ENCODE measurements at places on chromosomes 1 and 21. TPM values are rescaled to one million over a fixed set of nuclear protein-coding genes. Genes with fewer than 3 reads are reported as not detected.

- peaks cover 29% of the 10 kb centered on the region for H3K4me1 ChIP-seq
- no peak overlapping the region for H3K4me3 ChIP-seq
- peaks cover 40% of the 10 kb centered on the region for H3K36me3 ChIP-seq
- H3K27me3 ChIP-seq: no peaks in the 10 kb centered on the region
- peak overlapping the region; percentile 64 for H3K27ac ChIP-seq
Measured at GRCh38 chr1:19260211-19261138, 8.9 kb downstream of the MRTO4 start.

- no peak for DNase-seq
- H3K27me3 ChIP-seq: peaks cover 23% of the 10 kb centered on the region
- no peak overlapping the region for H3K27ac ChIP-seq
- peaks cover 12% of the 10 kb centered on the region for H3K4me1 ChIP-seq
Measured at GRCh38 chr1:25099343-25099951, 132.9 kb downstream of the SYF2 start.

Gene ASAP3
- 107 TPM for total RNA-seq

DNA sequence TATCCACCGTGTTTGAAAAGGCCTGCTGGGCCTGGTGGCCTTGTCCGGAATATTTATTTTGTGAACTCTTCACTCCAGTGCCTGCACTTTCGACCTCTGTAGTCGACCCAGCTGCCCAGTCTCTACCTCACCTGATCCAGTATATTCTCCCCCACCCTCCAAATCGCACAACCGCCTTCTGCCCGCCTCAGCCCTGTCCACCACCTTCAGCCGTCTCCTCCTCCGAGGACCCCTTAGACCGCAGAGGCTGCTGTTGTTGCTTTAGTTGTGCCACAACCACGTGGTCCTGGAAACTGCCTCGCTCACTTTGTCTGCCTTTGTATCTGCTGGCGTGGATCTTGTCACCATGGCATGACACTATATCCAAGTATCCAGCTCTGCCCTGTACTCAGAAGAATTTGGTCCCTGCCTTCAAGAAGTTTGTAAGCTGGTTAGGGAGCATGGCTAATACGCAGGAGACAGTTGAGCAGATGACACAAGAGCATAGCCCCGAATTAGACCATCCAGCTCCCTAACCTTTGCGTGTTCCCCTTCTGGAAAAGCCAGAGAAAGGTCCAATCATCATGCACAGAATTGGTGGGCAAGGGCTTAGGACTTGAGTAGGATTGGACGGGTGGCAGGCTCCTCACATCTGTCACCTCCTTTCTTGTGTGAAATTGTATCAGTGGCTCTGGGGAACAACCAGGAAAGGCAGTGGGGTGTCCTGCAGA, 1.5 kb downstream of the PHGDH start:
- peak overlapping the region; percentile 90 for H3K4me3 ChIP-seq
- peak overlapping the region; percentile 47 for H3K27ac ChIP-seq
- peak; percentile 85 for DNase-seq
- H3K36me3 ChIP-seq: no peaks in the 10 kb centered on the region
- peaks cover 19% of the 10 kb centered on the region for H3K4me1 ChIP-seq

Gene RAP1GAP
- 0.29 TPM for total RNA-seq

GRCh38 chr1:119061700-119062099, 73.6 kb upstream of the TBX15 start:
- H3K27ac ChIP-seq: no peak overlapping the region
- DNase-seq: no peak
- H3K4me1 ChIP-seq: no peaks in the 10 kb centered on the region
- H3K27me3 ChIP-seq: no peaks in the 10 kb centered on the region
- H3K36me3 ChIP-seq: no peaks in the 10 kb centered on the region

GRCh38 chr21:45011911-45012661, 62.3 kb upstream of the ADARB1 start:
- H3K4me3 ChIP-seq: peak overlapping the region; percentile 1
- no peaks in the 10 kb centered on the region for H3K27me3 ChIP-seq
- H3K36me3 ChIP-seq: no peaks in the 10 kb centered on the region

Gene HTR6
- not detected for total RNA-seq

DNA sequence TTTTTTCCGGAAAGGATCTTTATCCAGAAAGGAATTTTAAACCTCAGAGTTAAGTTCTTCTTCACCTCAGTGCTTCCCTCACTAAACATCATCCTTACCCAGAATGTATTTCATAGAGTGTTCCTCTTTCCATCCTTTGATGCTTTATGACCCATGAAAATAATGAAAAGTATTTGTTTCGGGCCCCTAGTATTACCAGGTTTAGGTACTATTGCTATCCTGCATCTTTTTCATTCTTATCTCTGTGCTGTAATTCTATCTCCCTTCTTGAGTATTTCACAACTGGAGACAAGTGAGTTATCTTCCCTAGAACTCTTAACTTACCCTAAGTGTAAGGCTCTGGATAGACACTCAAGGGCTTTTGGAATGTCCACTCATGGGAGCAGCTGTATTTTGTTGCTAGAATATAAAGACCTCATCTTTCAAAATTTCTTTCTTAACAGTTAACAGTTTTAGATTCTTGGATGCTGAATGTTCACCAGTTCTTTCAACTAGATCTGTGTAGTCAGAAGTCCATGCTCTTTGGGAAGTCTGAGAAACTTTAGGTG, 26.2 kb downstream of the UCK2 start:
- no peaks in the 10 kb centered on the region for H3K36me3 ChIP-seq
- H3K27ac ChIP-seq: peak overlapping the region; percentile 99
- DNase-seq: no peak
- H3K27me3 ChIP-seq: no peaks in the 10 kb centered on the region
- peak overlapping the region; percentile 46 for H3K4me3 ChIP-seq
- peaks cover 57% of the 10 kb centered on the region for H3K4me1 ChIP-seq

GRCh38 chr1:193767886-193768285, 581.5 kb upstream of the B3GALT2 start:
- no peaks in the 10 kb centered on the region for H3K4me1 ChIP-seq
- no peaks in the 10 kb centered on the region for H3K36me3 ChIP-seq
- H3K27ac ChIP-seq: no peak overlapping the region
- H3K4me3 ChIP-seq: no peak overlapping the region

DNA sequence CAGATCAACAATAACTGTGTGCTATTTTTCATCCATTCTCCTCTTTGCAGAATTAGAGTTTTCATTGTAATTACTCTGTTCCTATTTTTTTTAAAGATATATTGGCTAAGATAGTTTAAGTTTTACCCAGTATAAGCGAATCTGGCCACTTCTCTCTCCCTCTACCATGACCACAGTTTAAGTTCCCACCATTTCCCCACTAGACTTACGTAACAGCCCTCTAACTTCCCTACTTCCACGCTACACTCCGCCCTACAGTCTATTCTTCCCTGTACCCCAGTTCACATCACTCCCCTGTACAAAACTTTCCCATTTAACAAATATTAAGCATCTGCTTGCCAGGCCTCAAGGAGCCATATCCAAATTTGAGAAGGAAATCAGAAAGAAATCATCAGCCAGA, 16.5 kb downstream of the CTSK start:
- H3K27ac ChIP-seq: no peak overlapping the region
- no peak for DNase-seq
- H3K27me3 ChIP-seq: no peaks in the 10 kb centered on the region
- H3K4me1 ChIP-seq: no peaks in the 10 kb centered on the region
- peaks cover 14% of the 10 kb centered on the region for H3K36me3 ChIP-seq

- H3K4me1 ChIP-seq: no peaks in the 10 kb centered on the region
- no peaks in the 10 kb centered on the region for H3K36me3 ChIP-seq
- H3K27me3 ChIP-seq: no peaks in the 10 kb centered on the region
- H3K27ac ChIP-seq: no peak overlapping the region
- no peak overlapping the region for H3K4me3 ChIP-seq
- DNase-seq: no peak
Measured at GRCh38 chr1:204572923-204573922, 57.0 kb downstream of the MDM4 start.

Gene PLEKHA6
- total RNA-seq: 0.29 TPM

Gene MR1
- total RNA-seq: 33.0 TPM

- no peak overlapping the region for H3K27ac ChIP-seq
- no peaks in the 10 kb centered on the region for H3K36me3 ChIP-seq
- H3K4me3 ChIP-seq: peak overlapping the region; percentile 31
Measured at GRCh38 chr1:211654838-211655787, 20.3 kb downstream of the NEK2 start.

GRCh38 chr1:2858676-2859075, 57.2 kb upstream of the TTC34 start:
- no peak overlapping the region for H3K4me3 ChIP-seq
- no peaks in the 10 kb centered on the region for H3K36me3 ChIP-seq
- H3K27me3 ChIP-seq: no peaks in the 10 kb centered on the region
- no peaks in the 10 kb centered on the region for H3K4me1 ChIP-seq

GRCh38 chr1:5622412-5622811, 369.8 kb downstream of the NPHP4 start:
- no peak for DNase-seq
- no peaks in the 10 kb centered on the region for H3K4me1 ChIP-seq
- H3K36me3 ChIP-seq: no peaks in the 10 kb centered on the region
- H3K27me3 ChIP-seq: no peaks in the 10 kb centered on the region

DNA sequence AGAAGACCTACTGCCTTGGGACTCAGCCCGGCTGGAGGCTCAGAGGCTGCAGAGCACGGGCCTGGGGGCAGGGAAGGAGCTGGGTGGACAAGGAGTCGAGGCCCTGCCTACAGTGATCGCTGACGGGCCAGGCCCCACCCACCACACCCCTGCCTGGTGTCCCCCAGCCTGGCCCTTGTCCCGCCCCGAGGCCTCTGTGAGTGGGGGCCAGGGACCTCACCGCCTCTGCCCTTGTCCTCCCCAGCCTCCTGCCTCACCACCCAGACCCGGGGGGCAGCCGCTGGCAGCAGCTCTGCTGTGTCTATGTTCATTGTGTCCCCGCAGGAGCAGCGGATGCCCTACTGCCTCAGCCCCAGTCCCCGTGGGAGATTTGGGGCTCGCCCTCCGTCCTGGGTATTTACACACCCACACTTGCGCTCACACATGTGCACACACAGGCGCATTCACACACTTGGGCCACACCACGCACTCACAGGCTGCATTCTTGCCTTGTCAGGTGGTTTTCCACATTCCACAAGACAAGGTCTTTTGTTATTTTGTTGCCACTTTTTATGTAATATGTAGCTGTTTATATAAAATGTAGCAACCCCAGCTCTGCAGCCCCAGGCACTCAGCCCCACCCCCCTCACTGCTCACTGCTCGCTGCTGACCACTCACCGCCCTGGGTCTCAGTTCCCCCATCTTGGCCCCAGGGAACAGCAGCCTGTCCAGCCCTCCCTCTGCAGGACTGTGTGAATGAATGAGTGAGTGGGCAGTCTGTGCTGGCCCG, 7.3 kb downstream of the PFKL start:
- no peak for DNase-seq
- H3K27me3 ChIP-seq: no peaks in the 10 kb centered on the region
- no peak overlapping the region for H3K27ac ChIP-seq
- peaks cover 7% of the 10 kb centered on the region for H3K36me3 ChIP-seq
- no peak overlapping the region for H3K4me3 ChIP-seq

DNA sequence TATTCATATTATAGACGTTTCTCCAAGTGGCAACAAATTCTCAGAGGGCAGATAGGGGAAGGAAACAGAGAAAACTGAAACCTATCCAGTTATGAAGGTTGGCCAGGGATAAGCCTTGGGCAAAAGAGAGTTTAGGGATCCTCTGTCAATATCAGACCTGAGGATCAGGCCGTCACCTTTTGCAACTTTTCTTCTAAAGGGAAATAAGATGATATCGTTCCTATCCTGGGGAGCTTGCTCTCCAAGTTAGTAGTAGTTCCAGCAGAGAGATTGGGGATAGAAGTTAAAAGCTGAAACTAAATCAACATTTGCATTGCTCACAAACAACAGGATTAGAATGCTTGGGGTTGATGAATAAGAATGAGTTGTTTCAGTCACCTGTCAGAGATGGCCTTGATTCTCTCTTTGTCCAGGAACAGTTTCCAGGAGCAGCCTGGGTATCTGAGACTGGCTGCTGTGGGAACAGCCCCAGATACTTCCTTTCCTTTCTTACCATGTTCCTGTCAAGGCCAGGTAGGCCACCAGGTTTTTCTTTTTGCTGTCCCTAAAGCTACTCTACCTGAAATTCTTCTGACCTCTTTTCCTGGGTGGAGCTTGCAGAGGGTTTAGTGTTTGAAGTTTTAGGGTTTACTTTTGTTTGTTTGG, 2.5 kb downstream of the RIIAD1 start:
- H3K36me3 ChIP-seq: no peaks in the 10 kb centered on the region
- peaks cover 22% of the 10 kb centered on the region for H3K4me1 ChIP-seq
- no peak overlapping the region for H3K4me3 ChIP-seq
- H3K27me3 ChIP-seq: peaks cover 45% of the 10 kb centered on the region
- H3K27ac ChIP-seq: no peak overlapping the region

Gene ACP6
- 6.9 TPM for total RNA-seq

DNA sequence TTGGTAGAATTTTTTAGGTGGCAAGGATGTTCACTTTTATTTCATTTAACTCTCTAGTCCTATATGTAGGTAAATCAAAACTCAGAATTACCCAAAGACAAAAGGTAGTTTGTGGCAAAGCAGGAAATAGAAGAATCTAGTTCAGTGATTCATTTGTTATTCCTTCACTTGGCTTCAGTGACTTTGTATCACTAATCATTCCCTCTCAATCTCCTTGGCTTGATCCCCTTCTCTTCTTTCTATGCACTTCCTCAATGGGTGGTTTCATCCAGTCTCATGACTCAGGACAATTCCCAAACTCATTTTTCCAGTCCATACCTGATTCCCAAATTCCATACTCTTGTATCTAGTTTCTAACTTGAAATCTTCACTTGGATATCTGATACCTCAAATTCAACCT, 64.9 kb downstream of the PRKACB start:
- DNase-seq: no peak
- no peak overlapping the region for H3K4me3 ChIP-seq
- H3K36me3 ChIP-seq: no peaks in the 10 kb centered on the region
- H3K27ac ChIP-seq: no peak overlapping the region
- no peaks in the 10 kb centered on the region for H3K27me3 ChIP-seq

DNA sequence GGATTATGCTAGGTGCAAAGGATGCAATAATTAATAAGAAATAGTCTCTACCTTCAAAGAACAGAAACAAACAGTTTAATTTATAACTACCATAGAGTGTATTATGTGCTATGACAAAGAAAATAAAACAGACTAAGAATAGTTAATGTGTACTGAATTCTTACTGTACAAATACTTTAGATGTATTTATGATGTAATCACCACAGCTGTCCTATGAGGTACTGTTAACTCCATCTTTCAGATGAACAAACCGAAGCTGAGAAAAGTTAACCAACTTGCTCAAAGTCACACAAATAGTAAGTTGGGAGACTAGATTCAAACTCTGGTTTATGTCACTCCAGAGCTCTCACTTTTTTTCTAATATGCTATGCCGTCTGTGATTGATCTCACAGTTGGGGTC, 77.0 kb upstream of the FGGY start:
- H3K4me3 ChIP-seq: no peak overlapping the region
- H3K36me3 ChIP-seq: no peaks in the 10 kb centered on the region
- H3K4me1 ChIP-seq: no peaks in the 10 kb centered on the region
- no peaks in the 10 kb centered on the region for H3K27me3 ChIP-seq
- no peak for DNase-seq
- no peak overlapping the region for H3K27ac ChIP-seq

Gene B4GALT2
- 99.5 TPM for total RNA-seq

- peaks cover 81% of the 10 kb centered on the region for H3K36me3 ChIP-seq
- no peak for DNase-seq
- H3K27me3 ChIP-seq: no peaks in the 10 kb centered on the region
- no peak overlapping the region for H3K4me3 ChIP-seq
Measured at GRCh38 chr1:32830092-32830852, 12.8 kb downstream of the S100PBP start.

Measured in osteoblast (primary cell).